Effector memory CD8-positive, alpha-beta T cell (primary cell): ENCODE measurements at places on chromosomes 11 and 22.

DNA sequence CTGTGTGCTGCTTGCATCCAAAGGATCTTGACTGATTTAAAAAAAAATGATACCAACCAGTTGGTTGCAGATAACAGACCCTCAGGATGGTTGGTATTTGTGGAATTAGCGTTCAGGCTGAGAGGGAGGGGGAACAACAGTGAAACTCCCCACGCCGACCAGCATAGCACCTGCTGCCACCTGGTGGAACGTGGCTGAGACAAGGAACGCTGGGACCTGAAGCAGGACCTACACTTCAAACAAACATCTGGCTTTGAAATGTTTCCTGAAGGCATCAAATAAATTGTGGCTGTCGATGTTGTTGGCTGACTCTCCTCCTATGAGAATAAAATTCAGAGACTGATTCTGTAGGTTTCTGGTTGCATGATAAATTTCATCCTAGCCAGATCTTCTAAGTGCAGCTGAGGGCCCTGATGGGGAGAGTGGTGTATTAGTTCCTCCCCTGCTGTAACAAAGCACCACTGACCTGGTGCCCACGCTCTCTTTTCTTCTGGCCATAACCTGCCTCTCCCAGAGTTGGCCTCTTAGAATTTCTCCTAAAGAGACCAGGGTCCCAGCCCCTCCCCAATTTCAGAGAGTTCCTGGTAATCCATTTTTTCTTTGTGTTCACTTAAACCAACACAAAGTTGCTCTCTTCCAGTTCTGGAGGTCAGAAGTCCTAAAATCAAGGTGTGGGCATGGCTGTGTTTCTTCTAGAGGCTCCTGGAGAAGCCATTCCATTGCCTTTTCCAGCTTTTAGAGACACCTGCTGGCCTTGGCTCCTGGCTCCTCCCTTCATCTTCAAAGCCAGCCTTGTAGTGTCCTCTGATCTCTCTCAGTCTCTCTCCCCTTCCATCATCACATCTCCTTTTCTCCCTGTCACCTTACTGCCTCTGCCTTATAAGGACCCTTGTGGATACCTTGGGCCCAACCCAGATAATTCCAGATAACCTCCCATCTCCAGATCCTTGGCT lies 17.3 kb downstream of the APOL2 start:
- DNase-seq, result peak; percentile 47

- DNase-seq, result no peak
These were observed at the start of gene IRAG1 for GRCh38 chr11:10693509-10694081. TSS of gene IRAG1 (minus strand) at chr11:10693755. CDS start at chr11:10693602, 153 bp downstream.

DNA sequence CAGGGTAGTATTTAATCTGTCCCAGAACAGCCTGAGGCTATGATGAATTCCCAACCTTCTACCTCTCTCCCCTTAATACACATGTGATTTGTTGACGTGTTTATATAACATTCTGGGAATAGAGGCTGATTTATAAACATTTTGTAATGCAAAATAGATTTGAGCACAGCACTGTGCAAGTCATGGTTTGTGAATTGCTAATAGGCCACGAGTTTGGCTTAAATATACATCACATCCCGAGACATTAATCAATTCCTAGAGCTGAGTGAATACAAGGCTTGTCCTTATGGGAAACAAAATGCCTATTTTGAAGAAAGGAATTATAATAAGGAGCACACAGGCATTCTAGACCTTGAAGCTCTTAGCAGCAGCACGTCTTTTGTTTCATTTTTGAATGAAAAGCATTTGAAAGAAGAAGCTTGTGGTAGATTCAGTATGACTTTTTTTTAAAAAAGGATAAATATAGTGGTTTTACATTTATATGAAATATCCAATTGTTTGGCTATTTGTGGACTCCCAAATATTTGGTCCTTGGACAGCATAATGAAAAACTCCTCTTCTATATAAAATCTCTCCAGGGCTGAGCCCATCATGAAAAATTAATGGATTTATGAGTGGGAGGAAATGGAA lies 116.4 kb downstream of the SLC17A6 start:
- no peak for DNase-seq

GRCh38 chr11:75797792-75798191 lies 17.2 kb upstream of the UVRAG start:
- DNase-seq, result no peak

- no peak for DNase-seq
These were observed 1.4 kb downstream of the ZFPL1 start for GRCh38 chr11:65085446-65085845.
